A172 (cell line): ENCODE measurements at places on chromosomes 11 and 22. TPM values are rescaled to one million over a fixed set of nuclear protein-coding genes. Genes with fewer than 3 reads are reported as not detected.

DNA sequence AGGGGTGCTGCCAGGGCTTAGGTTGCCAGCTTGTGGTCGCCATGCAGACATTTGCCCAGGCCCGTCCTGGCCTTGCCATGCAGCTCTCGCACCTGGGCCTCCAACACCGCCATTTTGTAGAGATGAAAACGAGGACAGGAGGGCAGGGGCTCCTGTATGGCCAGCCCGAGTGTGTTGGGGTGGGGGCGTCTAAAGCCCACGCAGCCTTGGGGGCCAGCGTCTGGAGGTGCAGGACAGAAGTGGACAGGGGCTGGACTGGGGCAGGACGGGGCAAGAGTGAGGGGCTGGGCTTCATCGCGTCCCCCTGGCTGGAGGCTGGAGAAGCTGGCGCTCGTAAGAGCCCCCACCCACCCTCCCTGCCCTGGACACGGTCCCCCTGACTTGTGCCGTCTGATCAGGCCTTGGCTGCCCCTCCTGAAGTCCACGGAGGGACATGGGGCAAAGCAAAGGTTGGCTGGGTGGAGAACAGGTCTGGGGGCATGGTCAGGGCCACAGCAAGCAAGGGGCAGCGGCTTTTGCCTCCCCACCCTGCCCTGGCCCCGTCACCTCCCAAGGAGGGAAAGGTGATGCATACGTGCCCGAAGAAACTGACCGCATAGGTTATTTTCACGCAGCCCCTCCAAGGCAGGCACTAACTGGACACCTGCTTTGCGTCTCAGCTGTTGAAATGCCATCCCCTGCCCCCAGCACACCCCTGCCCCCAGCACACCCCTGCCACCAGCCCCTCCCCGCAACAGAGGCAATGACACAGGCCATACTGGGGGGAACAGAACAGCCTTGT, 815 bp downstream of the TNNT3 start:
- DNase-seq = no peak

DNA sequence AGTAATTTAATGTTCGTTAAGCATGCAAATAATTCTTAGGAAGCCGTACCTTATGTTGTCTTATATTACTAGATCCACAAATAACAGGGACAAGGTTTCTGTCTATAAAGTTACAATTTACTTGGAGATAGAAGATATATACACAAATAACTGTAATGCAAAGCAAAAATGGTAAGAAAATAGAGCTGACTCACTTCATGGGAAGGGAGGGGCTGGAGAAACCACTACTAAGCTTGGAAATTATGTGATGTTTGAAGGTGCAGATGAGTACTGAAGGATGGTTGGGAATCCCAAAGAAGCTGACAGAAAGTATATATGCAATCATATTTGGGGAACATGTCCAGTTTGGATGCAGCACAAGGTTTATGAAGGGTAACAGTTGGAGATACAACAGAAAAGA, 4.0 kb downstream of the NPAT start:
- no peak for DNase-seq

DNA sequence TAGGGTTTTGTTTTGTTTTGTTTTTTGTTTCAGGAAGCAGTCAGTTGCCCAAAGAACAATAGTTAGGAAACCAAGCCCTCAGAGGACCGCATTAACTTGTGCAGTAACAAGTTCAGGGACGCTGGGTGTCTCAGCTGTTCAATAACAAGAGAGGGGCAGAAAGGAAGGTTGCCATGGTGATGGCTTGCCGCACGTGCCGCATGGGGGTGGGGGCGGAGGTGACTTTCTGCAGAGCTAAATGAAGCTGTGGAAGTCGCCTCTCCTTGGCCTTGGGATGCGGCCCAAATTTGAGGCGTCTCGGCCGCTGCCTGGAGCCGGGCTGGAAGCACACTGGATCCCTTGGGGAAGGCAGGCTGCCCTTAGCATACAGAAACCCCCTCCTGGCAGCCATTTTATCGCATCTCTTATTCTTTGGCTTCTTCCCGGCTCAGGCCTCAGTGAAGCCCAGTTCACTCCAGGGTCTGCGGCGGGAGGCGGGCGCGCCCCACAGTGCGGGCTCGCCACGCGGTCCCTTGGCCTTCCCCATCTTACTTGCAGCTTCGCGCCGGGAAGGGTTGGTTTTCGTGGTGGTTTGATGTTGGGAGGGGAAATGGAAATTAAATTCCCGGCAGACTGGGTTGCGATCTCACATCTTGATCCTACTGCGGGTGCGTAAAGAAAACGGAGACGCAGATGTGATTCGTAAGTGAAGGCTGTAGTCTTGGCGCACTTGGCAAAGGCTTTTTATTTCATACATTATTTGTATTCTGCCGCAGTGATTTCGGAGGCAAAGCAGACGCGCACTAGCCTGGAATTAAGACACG, 94.3 kb downstream of the SLC17A6 start:
- no peak for DNase-seq

GRCh38 chr11:83024270-83024854, 47.3 kb downstream of the RAB30 start:
- no peak for DNase-seq

- DNase-seq = no peak
These were observed 183.4 kb downstream of the BCR start for GRCh38 chr22:23363683-23364082.

- no peak for DNase-seq
These were observed 85.3 kb downstream of the CACNA1I start for GRCh38 chr22:39655831-39656230.

DNA sequence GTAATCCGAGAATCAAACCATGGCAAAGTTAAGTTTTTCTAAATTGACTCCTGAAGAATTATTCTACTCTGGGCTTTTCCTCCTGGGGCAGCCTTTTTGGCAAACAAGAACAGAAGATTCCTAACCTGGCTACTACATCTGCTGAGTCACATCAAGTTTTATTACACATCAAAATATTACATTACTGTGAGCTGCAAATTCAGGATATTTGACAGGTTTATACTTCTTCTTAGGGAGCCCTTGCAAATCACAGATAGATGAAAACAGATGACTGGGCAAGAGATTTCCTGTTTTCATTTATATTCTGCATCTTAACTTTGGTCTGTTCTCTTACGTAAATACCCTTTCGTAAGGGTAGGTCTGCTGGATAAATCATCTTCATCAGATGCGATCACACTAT, 23.6 kb downstream of the XRRA1 start:
- DNase-seq = peak; percentile 21

DNA sequence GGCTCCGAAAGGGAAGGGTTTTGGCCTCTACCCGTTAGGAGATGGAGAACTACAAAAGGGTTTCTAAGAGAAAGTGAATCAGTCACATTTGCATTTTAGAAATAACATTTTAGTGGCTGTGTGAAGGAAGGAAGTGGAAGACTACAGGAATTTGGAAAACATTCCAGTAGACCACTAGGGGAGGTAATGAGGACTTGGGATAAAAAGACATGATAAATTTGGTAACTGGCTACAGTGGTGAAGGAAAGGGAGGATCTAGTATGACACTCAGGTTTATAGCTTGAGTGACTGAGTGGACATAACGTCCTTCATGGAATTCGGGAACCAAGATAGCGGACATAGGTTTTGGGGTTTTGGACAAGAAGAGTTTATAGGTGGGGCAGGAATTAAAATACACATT, 7.0 kb upstream of the RRM1 start:
- peak; percentile 29 for DNase-seq

DNA sequence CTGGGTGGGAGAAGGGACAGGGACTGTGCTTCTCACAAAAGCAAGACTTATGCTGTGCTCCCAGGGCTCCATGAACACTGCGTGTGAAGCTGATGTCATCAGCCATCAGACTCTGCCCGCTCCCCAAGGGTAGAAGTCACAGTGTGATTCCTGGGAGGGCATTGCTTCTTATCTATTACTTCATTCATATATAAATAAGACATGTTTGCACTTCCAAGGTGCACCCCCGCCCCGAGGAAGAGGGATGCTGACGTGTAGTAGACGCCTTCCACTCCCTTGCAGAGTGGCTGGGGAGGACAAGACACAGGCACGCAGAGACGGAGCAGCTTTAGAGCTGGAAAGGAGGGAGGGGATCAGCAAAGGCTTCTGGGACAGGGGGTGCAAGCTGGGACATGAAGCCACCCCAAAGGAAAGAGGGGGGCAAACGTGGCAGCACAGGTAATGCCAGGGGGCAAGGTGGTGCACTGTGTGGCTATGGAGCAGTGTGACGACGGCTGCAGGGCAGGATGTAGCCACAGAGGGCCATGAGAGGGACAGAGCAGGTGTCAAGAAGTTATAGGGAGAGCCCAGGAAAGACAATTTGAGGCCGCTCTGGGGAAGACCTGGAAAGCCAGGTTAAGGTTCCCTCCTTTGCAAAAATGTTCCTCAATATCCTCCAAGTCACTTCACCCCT, 558.5 kb downstream of the MN1 start:
- DNase-seq = no peak

DNA sequence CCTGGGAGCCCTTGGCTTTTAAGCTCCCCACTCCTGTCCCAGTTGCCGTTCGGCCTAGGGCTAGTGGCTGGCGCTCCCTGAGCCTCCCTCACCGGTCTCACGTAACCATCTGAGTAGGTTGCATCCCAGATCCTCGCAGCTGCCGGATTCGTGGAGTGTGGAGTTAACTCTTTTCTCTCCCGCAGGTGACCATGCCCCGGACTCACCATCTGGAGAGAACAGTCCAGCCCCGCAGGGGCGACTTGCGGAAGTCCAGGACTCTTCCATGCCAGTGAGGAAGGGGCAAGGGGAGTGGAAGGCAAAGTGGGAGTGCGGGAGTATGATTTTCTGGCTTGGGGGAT, 902 bp downstream of the MUS81 start:
- no peak for DNase-seq

DNA sequence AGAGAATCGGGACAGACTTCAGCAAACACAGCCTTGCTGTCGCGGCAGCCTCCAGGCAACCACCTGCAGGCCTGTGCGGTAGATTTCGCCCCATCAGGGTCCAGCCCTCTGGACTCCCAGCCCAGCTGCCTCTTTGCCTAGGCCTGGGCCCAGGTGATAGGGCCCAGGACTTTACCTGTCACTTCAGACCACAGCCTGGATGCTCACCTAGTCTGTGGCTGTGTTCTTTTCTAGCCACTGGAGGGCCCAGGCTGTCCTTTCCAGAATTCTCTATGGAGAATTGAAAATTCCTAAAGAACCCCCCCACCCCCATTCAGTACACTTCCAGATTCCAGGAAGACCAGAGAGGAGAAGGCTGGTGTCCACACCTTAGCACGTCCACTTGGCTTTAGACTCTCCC, 30.6 kb upstream of the RAB1B start:
- no peak for DNase-seq

- no peak for DNase-seq
These were observed 5.7 kb upstream of the VSIG10L2 start for GRCh38 chr11:125940145-125940544.

Gene BEST1
- 0.79 and 1.00 TPM in 2 replicates for total RNA-seq

Gene SLC22A6
- not detected in 2 replicates for total RNA-seq

Gene CENPM
- total RNA-seq = 42.4 and 54.8 TPM in 2 replicates

Gene TRIM48
- not detected in 2 replicates for total RNA-seq
